ENCODE measurements at places on chromosomes 5 and 9. TPM values are rescaled to one million over a fixed set of nuclear protein-coding genes. Genes with fewer than 3 reads are reported as not detected.

GRCh38 chr5:79859588-79859987 lies 131.5 kb downstream of the MTX3 start:
- DNase-seq: no peak

DNA sequence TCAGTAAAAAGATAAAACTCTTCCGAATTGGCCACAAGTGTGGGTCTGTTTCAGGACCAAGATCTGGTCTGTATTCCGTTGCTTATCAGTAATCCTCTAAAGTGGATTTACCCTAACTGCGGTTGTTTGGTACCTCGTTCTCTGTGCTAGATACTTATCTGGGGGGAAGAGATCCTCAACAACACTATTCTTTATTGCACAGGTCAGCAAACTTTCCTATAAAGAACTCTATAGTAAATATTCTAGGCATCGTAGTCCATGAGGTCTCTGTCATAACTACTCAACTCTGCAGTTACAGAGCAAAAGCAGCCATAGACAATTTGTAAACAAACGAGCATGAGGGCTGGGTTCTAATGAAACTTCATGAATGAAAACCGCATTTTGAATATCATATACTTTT lies 335.8 kb upstream of the KIF2A start:
- DNase-seq: peak; percentile 22

GRCh38 chr5:5666369-5666768 lies 243.9 kb downstream of the ICE1 start:
- peak; percentile 10 for DNase-seq

Gene ZNF618
- 12.3 TPM for total RNA-seq

Measured in umbilical cord (tissue), 2 donors.